ENCODE measurements at places on chromosomes 5 and 9.

DNA sequence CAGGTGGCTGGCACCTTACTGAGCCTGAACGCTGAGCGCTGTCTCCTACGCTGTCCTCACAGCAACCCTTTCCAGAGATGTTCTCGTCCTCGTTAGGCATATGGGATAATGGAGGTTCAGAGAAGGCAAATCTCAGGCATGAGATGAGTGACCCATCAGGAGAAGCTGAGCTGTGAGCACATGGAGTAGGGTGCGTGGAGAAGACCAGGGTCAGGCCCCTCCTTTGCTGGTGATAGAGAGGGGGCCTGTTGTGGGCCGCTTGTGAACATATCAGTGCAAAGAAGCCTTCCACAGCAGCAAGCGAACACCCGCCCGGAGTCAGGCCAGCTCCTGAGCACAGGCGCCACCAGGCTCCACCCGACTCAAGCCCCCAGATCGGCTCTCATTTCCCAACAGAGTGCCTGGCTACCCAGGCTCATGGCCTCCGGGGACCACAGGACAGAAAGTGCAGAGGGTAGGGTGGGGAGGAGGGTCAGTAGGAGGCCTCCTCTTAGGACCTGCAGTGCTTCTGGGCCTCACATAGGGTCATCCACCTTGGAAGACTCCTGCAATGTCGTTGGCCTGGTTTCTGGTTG lies 15.0 kb upstream of the TIFAB start:
- no peak for DNase-seq

DNA sequence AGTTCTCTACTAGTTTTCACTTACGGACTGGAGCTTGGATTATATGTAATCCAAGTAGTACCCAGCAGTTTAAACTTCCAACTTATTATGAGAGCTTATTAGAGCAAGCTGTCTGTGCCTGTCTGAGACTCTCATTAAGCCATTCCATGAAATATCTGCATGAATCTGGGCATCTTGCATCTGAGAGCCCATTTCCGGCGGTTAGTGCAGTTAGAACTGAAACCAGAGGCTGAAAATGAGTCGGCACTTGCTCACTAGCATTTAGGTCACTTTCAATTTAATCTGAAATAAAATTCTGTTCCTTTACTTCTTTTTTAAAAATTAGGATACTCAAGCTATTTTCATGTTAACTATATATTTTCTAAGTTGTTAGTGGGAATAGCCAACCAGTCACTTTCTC lies 102.2 kb downstream of the MEGF10 start:
- no peak for DNase-seq

- DNase-seq, result peak; percentile 90
These were observed 21.1 kb downstream of the VCP start for GRCh38 chr9:35051069-35051967.

DNA sequence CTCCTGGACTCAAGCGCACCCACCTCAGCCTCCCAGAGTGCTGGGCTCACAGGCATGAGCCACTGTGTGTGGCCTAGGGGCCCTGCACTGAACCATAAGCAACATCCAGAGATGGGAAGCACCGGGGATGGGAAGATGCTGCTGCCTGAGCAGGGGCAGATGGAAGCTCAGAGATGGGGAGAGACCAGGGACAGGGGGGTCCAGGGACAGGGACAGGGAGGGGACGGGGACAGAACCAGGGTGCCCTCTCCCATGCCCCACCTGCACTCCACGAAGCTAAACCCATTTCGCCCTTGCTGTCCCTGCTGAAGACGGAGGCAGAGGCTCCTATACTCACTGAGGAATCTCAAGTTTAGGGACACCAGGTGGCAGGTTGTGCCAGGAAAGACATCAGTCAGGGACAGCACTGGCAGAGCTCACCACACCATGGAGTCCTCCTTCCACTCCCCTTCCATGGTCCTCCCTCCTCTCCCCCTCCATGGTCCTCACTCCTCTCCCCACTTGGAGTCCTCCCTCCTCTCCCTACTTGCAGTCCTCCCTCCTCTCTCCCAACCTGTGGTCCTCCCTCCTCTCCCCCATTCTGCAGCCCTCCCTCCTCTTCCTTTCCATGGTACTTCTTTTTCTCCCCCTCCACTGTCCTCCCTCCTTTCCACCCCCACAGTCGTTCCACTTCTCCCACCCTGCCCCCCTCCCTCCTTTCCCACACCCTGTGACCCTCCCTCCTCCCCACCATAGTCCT lies 45.5 kb upstream of the LRRC14B start:
- no peak for DNase-seq

DNA sequence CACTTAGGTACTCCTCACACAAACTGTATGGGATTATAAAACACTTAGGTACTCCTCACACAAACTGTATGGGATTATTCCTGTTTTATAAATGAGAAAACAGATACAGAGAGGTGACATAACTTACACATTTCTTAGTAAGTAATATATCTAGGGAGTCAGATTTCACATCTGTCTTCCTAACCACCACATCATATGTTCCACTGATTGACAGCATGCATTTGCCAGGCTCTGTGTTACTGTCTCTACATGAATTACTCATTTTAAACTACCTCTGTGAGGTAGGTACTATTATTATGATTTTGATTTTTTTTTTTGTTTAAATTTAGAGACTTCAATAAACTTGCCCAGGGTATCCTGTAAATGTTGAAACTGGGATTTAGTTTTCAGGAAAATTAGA lies 232.7 kb downstream of the CCDC171 start:
- no peak for DNase-seq

DNA sequence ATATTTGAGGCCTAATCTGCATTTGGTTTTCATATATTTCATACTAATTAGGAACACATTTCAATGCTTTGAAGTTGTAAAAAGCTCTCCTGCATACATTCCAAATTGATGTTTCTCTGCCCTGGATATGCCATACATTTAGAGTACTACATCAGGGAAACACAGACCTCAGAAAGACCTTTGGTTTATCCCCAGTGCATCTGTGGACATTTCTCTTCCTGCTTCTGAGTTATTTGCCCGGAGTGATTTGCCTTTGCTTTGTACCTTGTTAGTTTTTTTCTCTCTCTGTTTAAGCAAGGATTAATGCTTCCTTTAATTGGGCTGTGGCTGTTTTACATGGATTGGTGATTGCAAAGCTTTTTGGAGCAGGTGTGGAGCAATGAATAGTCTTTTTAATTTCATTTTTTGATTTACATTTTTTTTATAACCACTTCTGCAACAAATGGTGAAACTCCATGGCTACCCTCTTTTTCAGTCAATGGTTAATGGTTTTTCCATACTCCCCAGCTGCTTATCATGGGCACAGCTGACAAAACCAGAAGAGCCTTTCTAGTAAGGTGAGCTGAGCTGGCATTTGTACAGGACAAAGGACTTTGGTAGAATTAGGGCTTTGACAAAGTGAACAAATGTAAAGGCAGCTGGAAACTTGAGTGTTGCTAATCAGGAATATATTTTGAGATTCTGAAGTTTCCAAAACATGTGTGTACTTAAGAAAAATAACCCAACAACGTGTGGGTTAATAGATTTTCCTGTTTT lies 54.2 kb downstream of the ZSWIM6 start:
- DNase-seq, result no peak

DNA sequence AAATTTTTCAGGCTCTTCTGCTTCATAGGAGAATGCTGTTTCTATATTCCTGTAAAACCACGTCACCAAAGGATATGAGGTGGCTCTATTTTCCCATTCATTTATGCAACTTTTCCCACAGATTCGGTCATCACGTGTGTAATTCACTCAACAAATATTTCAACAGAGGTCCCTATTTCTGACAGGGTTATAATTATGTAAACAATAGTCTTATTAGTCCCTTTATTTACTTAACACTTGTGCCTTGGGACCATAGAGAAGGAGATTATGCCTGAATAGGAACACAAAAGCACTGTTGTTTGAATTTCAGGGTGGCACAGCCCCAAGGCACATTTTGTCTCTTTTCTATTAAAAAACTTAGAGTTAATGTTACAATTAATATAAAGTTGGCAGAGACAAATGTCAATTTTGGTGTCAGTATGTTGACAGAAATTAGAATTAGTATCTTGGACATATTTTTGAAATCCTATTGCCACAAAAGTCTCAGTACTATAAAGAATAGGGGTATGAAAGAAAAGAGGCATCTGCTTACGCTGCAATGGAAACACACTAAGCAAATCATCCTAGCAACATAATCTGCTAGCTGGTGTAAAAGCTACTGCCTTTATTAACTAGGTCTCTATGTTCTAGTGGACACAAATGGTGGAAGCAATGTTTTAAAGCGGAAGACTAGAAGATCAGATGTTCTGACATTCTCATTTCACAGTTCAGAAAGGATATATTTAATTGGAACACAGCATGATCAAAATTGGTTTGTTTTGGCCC lies 229.1 kb upstream of the TBCA start:
- no peak for DNase-seq

GRCh38 chr5:78647838-78648358 lies 674 bp downstream of the LHFPL2 start:
- DNase-seq, result no peak

GRCh38 chr9:2655411-2655901 lies 33.9 kb downstream of the VLDLR start:
- DNase-seq, result no peak

Data from cerebellum (tissue), 4 donors.